ENCODE measurements at places on chromosomes 12 and 14.

GRCh38 chr12:64225626-64226025 lies 3.5 kb upstream of the KICS2 start:
- no peak for DNase-seq

DNA sequence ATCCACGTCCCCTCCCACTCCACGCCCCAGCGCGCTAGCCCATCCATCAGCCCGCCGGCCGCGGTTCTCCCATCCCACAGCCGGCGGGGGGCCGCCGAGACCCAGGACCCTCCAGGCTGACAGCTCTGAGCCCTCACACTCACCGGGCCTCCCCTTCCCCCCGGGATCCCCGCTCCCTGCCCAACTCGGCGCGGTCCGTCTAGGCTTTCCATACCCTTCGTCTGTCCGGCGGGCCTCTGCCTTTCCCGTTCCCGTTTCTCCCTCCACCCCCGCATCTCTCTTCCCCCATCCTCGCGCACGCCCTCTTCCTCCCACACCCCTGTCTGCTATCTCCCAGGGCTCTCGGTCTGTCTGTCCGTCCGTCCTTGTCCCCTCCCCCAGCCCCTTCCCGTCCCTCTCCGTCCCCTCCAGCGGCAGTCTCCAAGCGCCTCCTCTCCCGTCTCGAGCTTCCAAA lies 726 bp downstream of the ZFHX2 start:
- DNase-seq = no peak

DNA sequence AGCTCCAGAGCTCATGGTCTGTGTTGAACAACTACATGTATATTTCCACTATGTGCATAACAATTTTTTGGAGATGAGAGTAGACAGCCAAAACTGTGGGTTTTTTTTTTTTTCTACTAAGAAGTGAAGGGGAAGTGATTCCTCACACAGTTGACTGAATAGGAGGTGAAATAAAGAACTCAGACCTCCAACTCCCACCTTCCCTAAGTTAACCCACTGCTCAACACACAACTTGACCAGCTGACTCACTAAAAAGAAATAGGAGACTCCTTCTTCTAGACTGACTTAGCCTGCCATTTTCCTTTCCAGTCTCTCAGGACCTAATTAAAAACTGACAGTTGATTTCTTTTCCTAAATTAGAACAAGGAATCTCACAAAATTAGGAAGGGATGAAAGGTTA lies 1.7 kb downstream of the M6PR start:
- no peak for DNase-seq

DNA sequence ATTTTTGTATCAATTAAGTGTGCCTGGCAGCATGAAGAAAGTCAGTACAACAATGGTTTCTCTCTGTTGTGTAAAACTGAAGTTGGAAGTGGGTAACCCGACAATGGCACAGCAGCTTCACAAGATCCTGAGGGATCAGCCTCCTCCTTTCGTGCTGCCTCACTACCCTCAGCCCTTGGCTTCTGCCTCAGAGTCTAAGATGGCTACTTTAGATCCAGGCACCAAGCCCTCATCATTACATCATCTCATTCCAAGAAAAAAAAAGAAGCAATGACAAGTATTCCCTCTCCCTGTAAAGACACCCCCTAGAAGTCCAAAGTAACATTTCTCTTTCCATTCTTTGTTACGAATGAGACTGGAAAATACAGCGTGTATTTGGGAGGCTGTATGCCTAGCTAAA lies 92.6 kb downstream of the DNAI7 start:
- no peak for DNase-seq

GRCh38 chr14:31320216-31320615 lies 100.1 kb downstream of the HEATR5A start:
- no peak for DNase-seq

DNA sequence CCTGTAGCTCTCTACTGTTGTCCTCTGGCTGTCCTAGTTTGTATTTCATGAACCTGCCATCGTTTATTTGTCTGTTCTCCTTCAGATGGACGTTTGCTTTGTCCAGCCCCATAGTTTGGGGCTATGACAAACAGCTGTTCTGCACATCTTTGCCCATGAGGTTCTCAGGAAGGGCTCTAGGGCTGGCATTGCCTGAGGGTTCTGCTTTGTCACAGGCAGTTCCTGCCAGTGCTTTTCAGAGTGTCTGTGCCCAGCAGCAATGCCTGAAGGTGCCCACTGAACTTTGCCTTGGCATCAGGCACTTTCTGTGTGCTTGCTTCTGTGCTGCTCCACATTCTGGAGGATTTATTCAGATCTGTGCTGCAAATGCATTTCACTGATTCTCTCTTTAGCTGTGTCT lies 361.3 kb downstream of the TMEM121 start:
- DNase-seq = no peak

GRCh38 chr12:120078868-120079267 lies 37.7 kb downstream of the RAB35 start:
- no peak for DNase-seq

DNA sequence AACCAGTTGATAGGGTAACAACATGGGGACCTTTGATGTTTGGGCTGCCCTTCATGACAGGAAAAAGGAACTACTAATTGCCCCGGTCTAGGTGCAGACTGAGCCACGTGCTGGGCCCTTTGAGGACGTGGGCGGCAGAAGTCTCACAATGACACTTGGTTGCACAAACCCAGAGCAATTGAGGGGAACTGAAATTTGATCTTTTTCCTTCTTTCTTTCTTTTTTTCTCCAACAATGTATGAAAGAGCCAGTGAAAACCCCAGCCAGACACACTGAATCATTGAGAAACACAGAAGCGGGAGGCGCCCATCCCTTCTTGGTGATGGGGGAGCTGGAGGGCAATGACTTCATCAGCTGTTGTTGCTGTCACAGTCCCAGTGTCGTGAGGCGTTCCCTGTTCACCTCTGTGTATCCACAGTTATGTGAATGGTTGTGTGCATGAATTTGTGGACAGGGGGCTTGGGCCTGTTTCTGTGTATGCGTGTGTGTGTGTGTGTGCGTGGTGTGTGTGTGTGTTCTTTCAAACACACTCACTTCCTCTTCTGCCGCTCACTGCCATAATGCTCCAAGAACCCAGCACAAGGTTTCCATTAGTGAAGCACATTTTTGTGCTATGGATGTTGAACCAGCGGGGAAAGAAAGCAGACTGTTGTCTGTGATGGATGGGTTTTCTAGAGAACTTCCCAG lies 137.5 kb upstream of the CCND2 start:
- DNase-seq = no peak

DNA sequence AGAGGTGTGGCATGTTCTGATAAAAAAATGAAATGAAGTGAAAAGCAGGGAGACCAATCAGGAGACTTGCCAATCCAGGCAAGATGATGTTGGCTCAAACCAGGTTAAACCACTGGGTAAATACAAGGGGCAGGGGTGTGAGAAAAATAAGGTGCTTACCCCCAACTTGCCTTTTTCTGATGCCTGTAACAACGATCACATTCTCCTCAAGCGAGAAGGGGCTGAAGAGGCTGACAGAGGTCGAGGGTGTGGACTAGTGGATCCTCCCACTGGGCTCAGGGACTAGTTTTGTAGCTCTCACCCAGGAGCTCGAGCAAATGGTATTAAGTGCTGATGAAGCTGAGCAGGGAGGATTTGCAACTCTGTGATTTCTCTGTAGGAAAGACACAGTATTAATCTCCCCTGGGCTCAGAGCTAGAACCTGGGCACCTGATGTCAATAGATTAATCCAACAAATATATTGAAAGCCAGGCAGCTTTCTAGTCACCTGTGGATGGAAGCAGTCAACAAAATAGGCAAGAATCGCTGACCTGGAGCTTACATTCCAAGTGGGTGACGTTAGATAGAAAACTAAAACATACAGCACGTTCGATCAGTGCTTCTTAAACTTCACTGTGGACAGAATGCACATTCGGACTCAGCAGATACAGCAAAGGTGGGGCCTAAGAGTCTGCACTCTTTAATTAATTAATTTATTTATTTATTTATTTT lies 15.2 kb upstream of the EAPP start:
- DNase-seq = no peak

DNA sequence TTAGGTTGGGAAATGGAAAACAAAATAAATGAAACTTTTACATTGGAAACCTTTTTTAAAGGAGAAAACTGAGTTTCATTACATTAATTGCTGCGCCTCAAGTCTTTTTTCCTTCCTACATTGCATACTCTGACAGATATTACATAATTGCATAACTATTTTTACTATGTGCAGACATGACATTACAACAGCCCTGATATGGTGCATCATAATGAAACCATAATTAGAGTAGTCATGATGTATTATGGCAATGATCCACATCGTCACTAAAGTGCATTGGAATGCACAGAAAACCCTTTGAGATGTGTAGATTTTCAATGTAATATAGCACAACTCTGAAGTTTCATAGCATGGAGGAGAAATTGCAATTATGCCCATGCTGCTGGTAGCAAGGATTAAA lies 217.8 kb upstream of the NPAS3 start:
- no peak for DNase-seq

- peak; percentile 28 for DNase-seq
Observed at GRCh38 chr12:71503579-71504391, 64.2 kb downstream of the LGR5 start.

GRCh38 chr14:89207925-89208328 lies 209.1 kb downstream of the FOXN3 start:
- peak; percentile 86 for DNase-seq

DNA sequence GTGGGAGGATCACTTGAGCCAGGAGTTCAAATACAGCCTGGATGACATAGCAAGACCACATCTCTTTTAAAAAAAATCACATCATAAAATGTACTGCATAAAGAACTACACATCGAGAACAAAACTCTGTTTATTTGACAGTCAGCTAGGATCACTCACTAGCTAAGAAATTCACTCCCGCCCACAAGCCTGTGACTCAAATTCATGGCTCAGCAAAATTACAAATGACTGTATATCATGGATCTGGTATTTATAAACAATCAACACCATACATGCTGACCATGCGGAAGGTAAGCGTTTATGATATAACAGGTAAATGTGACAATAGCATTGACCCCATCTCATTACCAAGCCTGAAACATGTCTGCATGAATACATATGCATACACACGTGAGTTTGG lies 206.5 kb downstream of the EFCAB11 start:
- DNase-seq = no peak

DNA sequence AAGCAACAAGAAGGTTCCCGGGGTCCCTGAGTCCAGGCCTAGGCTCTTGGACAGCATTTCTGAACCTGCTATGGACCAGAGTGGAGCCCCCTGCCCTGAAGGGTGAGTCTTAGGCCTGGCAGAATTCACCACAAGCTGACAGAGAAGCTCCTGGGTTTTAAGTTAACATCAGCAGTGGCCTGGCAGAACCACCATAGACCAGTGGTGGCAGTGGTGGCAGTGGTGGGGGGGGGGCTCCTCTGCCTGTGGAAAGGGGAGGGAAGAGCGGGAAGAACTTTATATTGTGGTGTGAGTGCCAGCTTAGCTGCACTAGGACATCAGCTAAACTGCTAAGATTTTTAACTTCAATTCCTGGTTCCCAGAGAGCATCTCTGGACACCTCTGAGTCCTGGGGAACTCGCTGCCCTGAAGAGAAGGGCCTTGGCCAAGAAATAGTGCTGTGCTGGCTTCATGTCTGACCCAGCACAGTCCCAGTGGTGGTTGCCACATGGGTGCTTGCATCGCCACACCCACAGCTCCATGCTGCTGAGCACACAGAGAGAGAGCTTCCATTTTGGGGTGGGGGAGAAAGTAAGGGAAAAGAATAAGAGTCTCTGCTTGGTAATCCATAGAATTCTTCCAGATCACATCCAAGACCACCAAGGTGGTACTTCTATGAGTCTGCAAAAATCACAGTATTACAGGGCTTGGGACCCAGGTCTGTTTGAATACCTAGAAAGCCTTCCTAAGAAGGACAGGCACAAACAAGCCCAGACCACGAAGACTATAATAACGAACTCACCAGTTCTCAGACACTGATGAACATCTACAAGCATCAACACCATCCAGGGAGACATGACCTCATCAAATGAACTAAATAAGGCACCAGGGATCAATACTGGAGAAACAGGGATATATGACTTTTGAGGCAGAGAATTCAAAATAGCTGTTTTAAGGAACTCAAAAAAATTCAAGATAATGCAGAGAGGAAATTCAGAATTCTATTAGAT lies 20.4 kb upstream of the RNF212B start:
- no peak for DNase-seq

GRCh38 chr12:25347716-25348592 lies 97.2 kb upstream of the KRAS start:
- DNase-seq = no peak

GRCh38 chr14:70622111-70622712 lies 19.5 kb upstream of the TTC9 start:
- peak; percentile 18 for DNase-seq

- no peak for DNase-seq
Observed at GRCh38 chr12:91332302-91332701, 149.7 kb upstream of the DCN start.

GRCh38 chr14:69948351-69948750 lies 69.1 kb downstream of the SMOC1 start:
- DNase-seq = no peak

- DNase-seq = no peak
Observed at GRCh38 chr14:85686908-85687307, 157.0 kb downstream of the FLRT2 start.

DNA sequence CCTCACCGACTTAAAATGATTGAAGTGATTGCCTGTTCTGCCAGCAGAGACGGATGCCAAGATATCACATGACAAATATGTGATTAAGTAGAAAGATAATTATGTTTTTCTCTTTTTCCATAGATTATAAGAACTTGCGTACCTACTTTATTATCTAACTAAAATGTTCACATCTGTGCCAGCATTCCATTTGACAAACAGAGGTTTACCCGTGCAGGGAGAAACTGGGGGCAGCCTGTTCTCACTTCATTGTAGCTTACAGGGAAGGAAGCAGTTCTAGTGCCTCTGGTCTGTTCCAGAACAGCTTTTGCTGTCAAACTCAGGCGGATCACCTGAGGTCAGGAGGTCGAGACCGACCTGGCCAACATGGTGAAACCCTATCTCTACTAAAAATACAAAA lies 29.6 kb downstream of the CCDC62 start:
- DNase-seq = no peak

DNA sequence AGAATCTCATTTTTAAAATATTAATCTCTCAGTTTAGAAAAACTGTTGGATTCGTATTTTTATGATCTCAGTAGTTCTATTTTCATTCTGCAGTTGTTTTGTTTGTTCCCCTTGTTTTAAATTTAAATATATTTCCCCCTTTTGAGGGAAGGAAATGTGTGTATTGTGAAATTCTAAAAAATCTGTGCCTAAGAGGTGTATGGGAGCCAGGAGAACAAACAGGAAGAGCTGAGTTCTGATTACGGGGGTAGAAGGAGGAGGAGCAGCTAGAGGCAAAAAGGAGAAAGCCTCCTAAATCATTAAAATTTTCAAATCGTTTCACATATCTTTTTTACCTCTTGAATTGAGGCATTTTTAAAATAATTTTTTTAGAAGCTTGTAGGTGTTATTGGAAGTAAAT lies 2.3 kb downstream of the RDH12 start:
- DNase-seq = no peak

Measured in NCI-H1417 treated with DMSO at 0.1 percent for 48 hours (cell line).